ENCODE measurements at places on chromosomes 7 and 10.

GRCh38 chr7:117262546-117262945 lies 60.3 kb downstream of the WNT2 start:
- no peak for DNase-seq

- no peak for DNase-seq
Observed at GRCh38 chr10:75168275-75168674, 42.3 kb upstream of the VDAC2 start.

- no peak for DNase-seq
Observed at GRCh38 chr7:80453699-80454340, 58.0 kb downstream of the GNAT3 start.

DNA sequence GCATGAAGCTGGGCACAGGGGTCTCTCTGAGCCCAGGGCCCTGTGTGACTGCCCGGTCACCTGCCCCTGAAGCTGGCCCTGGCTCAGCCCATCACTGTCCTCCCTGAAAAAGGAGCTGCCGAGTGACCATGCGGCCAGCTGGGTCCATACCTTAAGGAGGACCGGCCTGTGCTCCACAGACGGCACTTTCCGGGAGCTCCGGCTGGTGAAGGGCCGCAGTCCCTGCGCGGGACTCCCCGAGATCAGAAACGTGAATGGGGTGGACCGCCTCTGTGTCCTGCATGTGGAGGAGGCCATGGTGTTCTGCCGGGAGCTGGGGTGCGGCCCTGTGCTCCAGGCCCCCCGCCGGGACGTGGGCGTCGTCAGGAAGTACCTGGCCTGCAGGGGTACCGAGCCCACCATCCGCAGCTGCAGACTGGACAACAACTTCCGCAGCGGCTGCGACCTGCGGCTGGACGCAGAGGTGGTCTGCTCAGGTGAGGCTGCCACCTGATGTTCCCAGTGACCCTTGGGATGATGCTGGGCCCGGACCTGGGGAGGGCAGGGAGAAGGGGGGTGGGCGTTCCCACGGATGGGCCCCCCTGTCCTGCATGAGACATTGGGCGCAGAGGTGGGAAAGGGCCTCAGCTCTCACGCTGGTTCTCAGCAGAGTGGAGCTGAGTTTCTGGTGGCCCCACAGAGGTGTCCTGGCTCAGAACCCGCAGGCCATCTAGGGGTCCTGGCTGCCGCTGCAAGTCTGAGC lies 3.5 kb downstream of the SCART1 start:
- DNase-seq: no peak

GRCh38 chr10:70158113-70158512 lies 11.6 kb upstream of the TYSND1 start:
- DNase-seq: no peak

- no peak for DNase-seq
Observed at GRCh38 chr10:29712108-29712507, 77.3 kb upstream of the SVIL start.

- DNase-seq: no peak
Observed at GRCh38 chr10:105783936-105784483, 1142.9 kb downstream of the SORCS3 start.

DNA sequence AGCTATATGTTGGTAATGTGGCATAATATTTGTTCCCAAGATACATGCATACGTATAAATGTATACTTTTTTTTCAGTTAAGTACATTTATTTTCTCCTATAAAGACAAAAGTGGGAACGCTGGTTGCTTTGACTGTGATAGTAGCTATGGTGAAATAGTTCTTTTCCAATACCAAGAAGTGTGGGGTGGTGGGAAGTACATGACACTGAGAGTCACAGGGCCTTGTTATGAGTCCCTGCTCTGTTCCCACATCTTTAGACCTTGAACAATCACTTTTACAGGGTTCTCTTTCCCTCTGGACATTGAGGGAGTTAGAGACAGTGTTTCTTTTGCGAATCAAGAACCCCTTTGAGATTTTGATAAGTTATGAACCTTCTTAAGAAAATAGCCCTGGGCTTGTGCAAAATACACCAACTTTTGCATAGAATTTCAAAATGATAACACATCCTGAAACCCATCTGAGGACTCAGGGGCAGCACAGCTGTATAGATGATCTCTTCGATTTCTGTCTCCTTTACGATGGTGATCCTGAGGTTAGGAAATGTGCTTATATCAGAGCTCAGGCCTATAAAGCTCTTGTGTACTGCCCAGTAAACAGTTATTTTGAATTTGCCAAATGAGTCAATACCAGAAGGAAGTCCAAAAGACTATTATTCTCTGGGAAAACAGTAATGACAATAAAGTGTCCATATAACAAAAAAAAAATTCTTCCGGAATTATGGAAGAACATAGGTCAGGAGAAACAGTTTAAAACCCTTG lies 1.1 kb downstream of the LMOD2 start:
- no peak for DNase-seq

- no peak for DNase-seq
Observed at GRCh38 chr10:19888061-19888660, 71.9 kb downstream of the PLXDC2 start.

- DNase-seq: no peak
Observed at GRCh38 chr7:78083476-78084120, 285.0 kb downstream of the PHTF2 start.

- no peak for DNase-seq
Observed at GRCh38 chr7:142776206-142776844, 5.6 kb downstream of the PRSS2 start.

DNA sequence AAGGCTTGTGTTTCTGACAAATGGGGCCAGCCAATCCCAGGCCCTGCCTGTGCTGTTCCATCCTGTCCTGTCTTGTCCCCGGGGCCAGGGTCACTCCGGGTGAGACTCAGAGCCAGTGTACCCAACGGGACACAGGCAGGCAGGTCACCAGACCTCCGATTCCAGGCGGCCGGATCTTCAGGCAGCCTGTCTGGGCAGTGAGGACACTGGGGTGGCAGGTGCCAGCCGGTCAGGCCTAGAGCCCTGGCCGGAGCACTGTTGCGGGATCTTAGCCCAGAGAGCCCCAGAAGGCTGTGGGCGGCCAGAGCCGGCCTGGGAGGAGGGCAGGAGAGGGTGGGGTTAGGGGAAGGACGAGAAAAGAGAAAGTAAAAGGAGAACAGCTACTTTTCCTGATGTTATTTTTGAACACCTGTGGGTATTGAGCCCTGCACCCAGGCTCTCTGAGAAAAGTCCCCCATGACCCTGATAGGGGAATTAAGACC lies 134.3 kb upstream of the TNRC18 start:
- DNase-seq: no peak

DNA sequence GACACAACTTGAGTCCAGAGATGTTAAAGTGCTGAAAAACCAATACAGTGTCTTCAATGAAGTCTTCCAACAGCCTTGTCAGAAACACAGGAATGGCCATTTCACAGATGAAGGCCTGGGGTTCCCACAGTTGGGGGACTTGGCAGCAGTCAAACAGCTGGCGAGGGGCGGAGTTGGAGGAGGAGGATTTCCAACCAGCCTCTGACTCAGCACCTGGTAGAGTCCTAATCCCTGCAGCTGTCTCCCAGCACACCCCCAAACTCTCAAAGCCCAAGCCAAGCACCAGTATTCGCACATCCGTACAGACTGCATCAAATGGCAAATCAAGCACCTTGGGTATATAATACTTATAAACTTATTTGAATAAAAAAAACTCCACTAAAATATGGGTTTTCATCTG lies 28.0 kb downstream of the CTBP2 start:
- no peak for DNase-seq

GRCh38 chr7:90777465-90777864 lies 181.3 kb downstream of the CDK14 start:
- no peak for DNase-seq

DNA sequence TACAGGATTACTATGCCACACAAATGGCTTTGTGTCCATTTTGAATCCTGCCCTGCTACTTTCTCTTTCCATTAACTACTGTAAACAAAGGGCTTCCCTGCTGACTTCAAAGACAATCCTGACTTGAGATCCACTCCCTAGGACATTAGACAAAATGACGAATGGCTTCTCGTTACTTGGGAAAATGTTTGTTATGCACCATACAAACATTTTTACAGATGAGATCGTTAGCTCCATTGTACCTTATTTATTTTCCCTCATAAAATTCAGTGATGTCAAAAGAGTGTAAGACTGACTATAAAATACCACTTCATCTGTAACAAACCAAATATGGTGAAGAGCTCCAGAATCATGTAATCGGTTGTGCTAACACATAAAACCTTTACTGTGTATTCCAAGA lies 121.8 kb downstream of the CD36 start:
- no peak for DNase-seq

DNA sequence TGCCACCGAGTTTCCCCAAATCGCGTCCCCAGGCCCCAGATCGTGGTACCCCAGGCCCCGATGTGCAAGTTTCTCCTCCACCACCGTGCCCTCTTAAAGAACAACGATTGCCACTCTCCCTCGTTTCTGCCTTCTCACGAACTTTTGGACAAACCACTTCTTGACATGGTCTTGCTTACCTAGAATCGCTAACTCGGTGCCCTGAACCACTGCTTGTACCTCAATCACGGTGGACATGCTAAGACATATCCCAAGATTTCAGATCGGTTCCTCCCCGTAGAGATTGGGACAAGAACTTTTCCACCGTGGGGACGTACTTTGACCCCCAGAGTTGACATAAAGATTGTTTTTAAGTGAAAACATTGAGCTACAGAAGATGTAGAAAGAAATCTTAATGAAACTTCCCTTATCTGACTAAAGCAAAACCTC lies 477 bp upstream of the ZC3HAV1 start:
- no peak for DNase-seq

DNA sequence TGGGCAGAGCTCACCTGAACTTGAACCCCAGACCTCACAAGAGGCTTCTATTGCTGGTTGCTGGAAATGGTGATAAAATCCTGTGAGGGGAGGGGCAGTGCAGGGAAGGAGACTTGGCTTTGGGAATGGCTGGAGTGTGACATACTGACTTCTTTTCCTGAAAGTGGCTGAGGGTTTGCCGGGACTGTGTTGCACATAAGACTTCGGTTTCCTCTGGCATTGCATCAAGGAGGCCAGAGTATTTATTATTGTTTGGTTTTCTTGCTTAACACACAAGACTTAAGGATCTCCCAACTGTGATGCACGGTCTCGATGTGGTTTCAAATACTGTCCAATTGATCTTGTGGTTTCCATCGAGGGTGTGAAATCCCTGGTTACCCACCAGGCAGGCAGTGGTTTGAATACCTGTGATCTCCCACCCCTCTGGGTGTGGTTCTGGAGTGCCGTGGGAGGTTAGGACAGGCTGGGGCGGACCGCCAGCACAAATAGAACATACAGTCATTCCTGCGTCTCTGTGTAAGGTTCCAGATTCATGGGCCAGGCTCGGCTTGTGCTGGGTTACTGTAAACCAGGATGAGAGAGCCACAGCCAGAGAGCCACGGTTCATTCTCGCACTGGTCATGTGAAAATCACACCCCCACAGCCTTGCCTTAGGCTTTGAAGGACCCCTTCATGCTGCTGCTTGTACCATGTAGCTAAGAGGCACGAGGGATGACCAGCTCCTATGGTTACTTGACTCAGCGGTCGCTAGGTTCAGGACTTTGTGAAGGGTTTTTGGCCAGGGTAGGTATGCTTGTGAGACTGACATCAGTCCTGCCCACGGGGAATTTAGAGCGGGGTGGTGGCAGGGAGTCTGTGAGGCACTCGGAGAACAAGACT lies 39.2 kb downstream of the WBP1L start:
- DNase-seq: no peak

- DNase-seq: no peak
Observed at GRCh38 chr7:102173669-102174068, 113.0 kb upstream of the SH2B2 start.

GRCh38 chr7:149297034-149297755 lies 35.2 kb downstream of the ZNF783 start:
- DNase-seq: no peak

DNA sequence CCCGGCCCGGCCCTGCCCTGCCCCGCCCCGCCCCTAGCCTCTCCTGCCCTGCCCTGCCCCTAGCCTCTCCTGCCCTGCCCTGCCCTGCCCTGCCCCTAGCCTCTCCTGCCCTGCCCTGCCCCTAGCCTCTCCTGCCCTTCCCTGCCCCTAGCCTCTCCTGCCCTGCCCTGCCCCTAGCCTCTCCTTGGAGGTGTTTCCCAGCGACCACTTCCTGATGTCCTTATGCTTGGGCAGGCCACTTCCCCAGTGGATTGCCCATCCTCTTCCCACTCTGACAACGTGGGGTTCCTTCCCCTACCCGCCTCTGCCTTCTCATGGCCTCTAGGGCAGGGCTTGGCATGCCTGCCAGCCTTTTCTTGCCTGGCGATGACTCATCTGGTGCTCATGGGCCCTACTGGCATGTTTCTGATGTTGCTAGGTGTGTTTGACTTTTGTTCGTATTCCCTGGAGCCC lies 21.2 kb downstream of the PRXL2A start:
- DNase-seq: no peak

DNA sequence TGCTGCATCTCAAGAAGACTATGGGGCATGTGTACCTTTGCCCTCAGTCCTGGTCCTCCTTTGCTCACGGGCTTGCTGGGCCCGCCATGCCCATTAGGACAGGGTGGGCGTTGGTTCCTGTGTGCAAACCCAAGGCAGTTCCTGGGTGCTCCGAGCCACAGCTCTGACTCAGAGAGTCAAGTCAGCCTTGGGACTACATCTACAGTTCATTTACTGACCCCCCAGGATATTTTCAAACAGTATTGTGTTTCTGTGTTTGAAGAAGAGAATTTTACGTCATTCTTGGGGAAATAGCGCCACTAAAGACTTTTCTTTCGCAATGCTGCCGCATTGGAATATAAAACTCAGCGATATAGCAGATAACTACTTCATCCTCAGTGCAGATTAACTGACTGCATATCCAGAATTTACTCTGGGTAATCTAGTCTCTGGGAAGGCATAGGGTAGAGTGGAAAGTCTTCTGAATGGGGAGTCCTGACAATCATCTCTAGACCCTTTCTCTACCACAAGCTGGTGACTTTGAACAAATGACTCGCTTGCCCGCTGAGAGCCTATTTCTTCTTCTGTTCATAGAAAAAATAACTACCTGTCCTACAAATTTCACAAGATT lies 638.9 kb upstream of the FZD8 start:
- DNase-seq: no peak

DNA sequence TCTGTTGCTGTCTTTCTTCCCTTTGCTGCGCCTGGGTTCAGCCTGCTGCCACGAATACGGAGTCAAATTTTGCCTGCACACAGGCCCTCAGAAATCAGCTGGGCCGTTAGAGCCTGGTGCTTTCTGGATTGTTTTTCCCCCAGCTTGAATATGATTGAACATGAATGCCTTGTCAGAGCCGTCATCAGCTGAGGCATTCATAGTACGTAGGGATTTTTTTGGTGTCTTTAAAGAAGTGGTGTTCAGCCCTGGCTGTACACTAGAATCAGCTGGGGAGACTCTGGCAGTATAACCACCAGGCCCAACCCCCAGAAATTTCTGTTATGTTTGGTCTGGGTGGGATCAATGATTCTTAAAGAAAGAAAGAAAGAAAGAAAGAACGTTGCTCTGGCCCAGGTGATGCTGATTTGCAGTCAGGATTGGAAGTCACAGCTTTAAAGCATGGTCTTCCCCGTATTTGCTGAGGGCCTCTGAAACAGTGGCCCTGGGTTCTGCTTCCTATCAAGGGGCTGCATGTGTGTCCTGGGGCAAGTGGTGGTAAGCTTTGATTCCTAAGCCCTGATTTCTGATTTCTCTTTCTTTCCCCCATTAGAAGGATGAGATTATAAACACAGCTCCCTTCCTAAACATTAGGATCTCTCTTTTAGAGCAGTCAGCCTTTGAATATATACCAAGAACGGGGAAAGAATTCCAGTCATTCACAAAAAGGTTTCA lies 24.7 kb downstream of the NUB1 start:
- DNase-seq: no peak

GRCh38 chr10:32166365-32166764 lies 110.1 kb upstream of the KIF5B start:
- DNase-seq: no peak

GRCh38 chr7:121416533-121416932 lies 20.4 kb upstream of the FAM3C start:
- no peak for DNase-seq
